Small intestine (tissue), 16 donors: ENCODE measurements at places on chromosomes 2 and 18. TPM values are rescaled to one million over a fixed set of nuclear protein-coding genes. Genes with fewer than 3 reads are reported as not detected.

MEP1B gene
- 0.47 TPM for polyA plus RNA-seq

ATP6V1B1 gene
- not detected for polyA plus RNA-seq

SOWAHC gene
- polyA plus RNA-seq = 7.2 TPM

AQP12B gene
- not detected for polyA plus RNA-seq

SP140 gene
- polyA plus RNA-seq = 3.0 TPM

GKN2 gene
- not detected for polyA plus RNA-seq

SMARCAL1 gene
- polyA plus RNA-seq = 7.6 TPM

ST6GAL2 gene
- 0.03 TPM for polyA plus RNA-seq

MREG gene
- 6.9 TPM for polyA plus RNA-seq

HRH4 gene
- 0.03 TPM for polyA plus RNA-seq

CFAP53 gene
- polyA plus RNA-seq = 0.28 TPM

SLC25A12 gene
- polyA plus RNA-seq = 3.8 TPM

NOL4 gene
- not detected for polyA plus RNA-seq

MRO gene
- polyA plus RNA-seq = 19.2 TPM

TTC27 gene
- 11.9 TPM for polyA plus RNA-seq

SMCHD1 gene
- polyA plus RNA-seq = 14.1 TPM

HS6ST1 gene
- polyA plus RNA-seq = 6.5 TPM

ELAC1 gene
- 7.5 TPM for polyA plus RNA-seq

ACMSD gene
- polyA plus RNA-seq = 0.46 TPM

PLGLB1 gene
- not detected for polyA plus RNA-seq

CXCR1 gene
- polyA plus RNA-seq = 0.03 TPM

COL4A3 gene
- not detected for polyA plus RNA-seq

CNTNAP5 gene
- polyA plus RNA-seq = 0.12 TPM

ELOA2 gene
- polyA plus RNA-seq = not detected

TUBA4B gene
- 0.67 TPM for polyA plus RNA-seq

DCC gene
- not detected for polyA plus RNA-seq

COLEC12 gene
- 0.27 TPM for polyA plus RNA-seq

ACVR1 gene
- polyA plus RNA-seq = 4.3 TPM

VIT gene
- not detected for polyA plus RNA-seq

CGREF1 gene
- polyA plus RNA-seq = 3.8 TPM

INPP5D gene
- polyA plus RNA-seq = 4.7 TPM

FOXI3 gene
- polyA plus RNA-seq = not detected

PAIP2B gene
- polyA plus RNA-seq = 0.45 TPM

LIPT1 gene
- polyA plus RNA-seq = 10.3 TPM

MAL gene
- 3.8 TPM for polyA plus RNA-seq

LRRTM4 gene
- not detected for polyA plus RNA-seq

FAP gene
- 2.3 TPM for polyA plus RNA-seq

IGFBP5 gene
- polyA plus RNA-seq = 107 TPM

L3MBTL4 gene
- 2.9 TPM for polyA plus RNA-seq

ALK gene
- not detected for polyA plus RNA-seq

MC2R gene
- polyA plus RNA-seq = 0.01 TPM
